AG09319 (cell line): ENCODE measurements at places on chromosomes 2 and 18.

DNA sequence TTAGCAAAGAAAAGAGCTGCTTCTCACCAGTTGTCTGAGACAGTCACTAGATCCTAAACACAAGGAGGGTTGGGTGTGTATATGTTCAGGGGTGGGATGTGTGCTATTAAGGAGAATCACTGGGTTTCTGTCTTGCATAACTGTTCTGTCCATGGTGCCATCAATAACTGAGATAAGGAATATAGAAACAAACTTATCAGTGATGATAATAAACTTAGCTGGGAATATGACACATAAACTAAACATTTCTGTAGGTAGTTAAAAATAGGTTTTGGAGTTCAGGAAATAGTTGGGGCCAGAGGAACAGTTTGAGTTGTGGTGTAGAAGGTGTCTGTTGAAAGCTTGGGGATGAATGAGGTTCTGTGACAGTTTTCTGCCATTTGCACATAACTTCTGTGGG is 17.4 kb downstream of the NAPG start:
- no peak for DNase-seq

DNA sequence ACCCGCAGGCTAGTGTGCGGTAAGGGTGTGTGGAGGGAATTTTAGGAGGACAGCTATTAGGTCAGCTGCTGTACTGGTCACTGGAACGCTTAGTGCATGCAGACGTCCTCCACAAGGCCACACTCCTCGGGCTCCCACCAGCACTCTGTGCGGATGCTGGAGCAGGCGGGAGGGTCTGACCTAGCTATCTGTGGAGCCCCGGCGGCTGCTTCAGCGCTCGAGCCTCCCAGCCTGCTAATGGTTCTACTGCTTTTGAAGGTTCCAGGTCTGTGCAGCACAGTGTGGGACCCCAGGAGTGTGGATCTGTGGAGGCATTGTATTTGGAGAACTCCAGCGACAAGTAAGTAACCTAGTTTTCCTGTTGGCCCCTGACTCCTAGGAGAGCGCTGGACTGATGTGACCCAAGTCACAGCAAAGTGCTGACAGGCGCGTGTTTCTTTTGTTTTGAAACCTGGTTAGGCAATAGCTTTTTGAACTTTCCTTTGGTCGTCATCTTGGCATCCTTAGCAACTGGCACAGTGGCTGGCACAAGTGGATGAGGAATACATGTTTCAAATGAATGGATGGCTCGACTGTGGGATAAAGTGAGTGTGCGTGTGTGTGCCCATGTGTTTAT is 113.5 kb downstream of the ZNF236 start:
- no peak for DNase-seq

GRCh38 chr2:105338020-105338385 is 663 bp downstream of the C2orf49 start:
- no peak for DNase-seq

DNA sequence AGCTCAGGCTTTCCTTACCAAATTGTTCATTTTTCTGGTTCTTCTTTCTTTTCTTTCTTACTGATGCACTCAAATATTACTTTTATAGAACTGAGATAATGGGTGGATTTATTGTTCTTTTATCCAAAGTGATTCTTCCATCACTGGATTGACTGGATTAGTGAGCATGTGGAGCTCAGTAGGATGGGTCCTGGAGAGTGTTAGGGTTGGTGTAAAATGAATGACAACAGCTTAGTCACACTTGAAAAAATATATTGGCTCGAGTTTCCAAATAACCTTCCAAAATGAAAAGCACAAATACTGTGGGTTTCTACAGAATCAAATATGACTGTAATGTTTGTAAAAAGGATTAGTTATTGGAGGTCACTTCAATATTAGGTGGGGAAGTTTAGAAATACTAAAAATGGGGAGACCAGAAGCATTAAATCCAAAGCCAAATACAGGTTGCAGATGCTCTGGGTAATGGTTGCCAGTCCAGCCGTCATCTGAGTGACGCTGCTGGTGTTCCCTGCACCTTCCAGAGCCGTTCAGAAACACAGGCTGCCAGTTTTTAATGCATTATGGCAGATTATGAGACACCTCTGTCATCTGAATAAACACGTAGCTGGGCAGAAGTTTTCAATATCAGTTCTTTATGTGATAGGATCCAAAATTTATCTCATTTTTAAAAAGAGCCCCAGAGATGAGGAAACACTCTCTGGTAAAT is 294.8 kb upstream of the NRP2 start:
- DNase-seq: no peak

GRCh38 chr2:152627351-152627957 is 89.8 kb downstream of the PRPF40A start:
- no peak for DNase-seq

DNA sequence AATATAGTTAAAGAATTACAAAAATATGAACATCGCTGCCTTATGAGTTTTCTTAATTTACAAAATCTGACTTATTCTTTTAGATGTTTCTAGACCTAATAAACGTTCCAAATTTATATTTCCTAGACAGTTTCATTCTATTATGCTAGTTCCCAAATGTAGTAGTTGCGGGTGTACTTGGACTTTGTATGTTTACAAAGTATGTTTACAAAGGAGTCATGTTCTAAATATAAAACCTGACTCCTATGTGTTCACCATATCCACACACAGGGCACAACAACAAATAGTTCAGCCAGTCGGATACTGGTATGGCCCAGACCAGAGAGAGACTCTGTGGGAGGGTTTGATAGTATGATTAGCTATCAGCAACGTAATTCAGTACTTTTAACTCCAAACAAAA is 230.7 kb downstream of the KCNH7 start:
- DNase-seq: no peak

GRCh38 chr2:9889812-9890261 is 46.6 kb downstream of the TAF1B start:
- no peak for DNase-seq

DNA sequence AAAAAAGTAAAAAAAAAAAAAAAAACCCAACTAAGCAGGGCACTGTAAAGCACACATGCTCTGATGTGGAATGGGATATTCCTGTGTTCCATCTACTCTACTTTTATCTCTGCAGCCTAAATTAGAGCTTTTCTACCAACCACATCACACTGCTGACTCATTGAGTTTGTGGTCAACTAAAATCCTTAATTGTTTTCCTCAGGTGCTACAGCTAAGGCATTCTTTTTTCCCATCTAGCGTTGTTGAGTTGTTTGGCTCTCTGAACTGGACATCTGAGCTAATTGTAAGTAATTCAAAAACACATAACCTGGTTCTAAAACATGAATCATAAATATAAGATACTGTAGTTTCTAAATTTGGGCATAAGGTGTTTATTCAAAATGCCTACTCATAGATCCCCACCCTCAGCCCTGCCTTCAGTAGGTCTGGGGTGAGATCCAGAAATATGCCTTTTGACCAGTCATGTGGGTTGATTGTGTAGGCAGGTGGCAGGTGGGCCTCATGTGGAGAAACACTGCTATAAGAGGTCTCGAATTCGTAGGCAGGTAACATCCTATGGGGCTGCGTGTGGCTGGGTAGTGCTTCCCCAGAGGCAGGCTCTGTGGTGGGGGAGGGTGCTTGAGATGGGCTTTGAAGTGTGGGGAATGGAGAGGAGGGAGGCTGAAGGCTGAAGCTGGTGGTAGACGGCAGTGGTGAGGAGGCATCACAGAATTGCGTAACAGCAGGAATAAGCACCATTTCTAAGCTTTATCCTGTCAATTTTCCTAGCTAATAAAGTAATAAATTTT is 27.2 kb downstream of the ANKRD29 start:
- DNase-seq: no peak

GRCh38 chr2:238843476-238843875 is 4.4 kb upstream of the TWIST2 start:
- no peak for DNase-seq

DNA sequence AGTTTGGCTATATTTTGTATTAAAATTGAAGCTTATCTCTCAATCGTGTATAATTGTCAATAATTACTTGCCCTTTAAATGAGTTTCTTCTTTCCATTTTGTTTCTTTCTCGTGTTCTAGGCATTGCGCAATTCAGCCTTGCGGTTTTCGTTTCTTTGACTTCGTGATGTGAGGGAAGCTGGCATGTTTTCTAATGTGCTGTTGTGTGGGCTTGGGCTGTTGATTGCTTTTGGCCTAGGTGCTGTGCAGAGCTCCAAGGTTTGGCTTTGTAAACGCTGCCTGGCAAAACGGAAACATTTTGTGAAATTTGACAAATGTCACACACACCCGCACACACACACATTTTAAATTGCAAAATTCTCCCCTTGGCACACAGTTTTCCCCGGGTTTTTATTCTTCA is 242.6 kb upstream of the TCF4 start:
- peak; percentile 16 for DNase-seq

GRCh38 chr2:175999283-175999819 is 2.7 kb downstream of the LNPK start:
- DNase-seq: no peak

- no peak for DNase-seq
Observed at GRCh38 chr18:62876111-62876510, 160.8 kb downstream of the PHLPP1 start.

GRCh38 chr2:170847716-170848115 is 31.0 kb downstream of the GAD1 start:
- no peak for DNase-seq

DNA sequence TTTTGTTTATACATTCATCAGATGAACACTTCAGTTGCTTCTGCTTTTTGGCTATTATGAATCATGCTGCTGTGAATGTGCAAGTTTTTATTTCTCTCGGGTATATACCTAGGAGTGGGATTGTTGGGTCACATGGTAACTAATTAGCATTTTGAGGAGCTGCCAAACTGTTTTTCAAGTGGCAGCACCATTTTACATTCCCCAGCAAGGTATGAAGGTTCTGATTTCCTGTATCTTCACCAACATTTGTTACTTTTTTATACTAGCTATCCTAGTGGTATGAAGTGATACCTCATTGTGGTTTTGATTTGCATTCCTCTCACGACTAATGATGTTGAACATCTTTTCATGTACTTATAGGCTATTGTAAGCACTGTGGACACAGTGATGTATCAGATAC is 53.9 kb downstream of the DYNC1I2 start:
- DNase-seq: no peak

GRCh38 chr2:8606226-8606625 is 75.6 kb upstream of the ID2 start:
- DNase-seq: no peak

DNA sequence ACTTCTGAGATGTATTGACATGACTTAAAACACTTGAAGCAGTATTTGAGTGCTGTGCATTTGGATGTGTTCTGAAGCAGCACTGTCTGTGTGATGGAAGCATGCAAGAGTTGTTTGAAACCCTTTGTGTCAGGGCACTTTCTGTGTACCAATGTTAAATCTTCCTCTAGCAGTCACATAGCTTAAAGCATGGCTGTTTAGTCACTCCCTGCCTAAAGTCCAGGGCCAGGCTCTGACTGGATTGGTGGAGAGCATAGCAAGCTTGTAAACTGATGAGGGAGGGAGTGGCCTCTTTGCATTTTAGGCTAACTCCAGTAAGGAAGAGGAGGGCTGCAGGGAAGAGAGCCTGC is 73.5 kb downstream of the MYO1B start:
- DNase-seq: no peak

DNA sequence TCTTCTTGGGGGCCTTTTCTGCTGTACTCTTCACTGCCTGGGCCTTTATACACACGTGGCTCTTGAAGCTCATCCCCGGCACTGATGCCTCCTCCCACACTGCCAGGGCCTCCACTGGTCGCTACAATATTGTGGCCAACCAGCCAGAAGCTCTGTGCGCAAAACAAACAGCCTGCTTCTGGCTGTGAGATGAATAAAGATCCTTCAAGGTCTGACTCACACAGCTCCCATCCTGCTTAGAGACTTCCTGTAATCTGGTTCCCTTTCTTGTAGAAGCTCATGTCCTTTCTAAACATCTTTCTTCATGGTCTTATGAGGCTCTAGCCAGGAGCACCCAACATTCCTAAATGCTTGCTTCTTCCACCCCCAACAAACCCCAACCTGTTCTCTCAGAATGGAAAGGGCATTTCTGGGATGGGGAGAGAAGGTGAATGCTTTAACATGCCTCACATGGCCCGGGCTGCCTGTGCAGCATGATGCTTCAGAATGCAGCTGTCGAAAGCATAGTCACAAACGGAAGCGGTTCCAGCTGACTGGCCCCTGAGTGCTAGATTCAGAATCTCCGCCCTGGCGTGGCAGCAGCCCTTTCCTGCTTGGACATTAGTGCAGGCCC is 24.6 kb downstream of the NRP2 start:
- DNase-seq: no peak

DNA sequence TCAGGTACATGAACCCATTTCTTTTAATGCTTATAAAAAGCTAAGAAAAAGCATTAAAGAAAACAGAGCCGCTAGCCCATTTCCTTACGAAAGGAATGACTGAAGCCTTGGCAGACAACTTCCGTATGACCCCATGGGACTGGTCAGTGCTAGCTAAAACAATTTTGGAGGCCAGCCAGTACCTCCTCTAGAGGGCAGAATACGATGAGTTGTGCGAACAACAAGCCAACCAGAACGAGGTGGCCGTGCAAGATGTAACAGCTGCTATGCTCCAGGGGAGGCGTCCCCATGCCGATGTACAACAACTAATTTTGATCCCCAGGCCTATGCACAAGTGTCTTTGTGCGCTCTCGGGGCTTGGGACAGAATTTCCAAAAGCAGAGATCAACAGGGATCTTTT is 16.7 kb downstream of the MAP3K2 start:
- DNase-seq: no peak

GRCh38 chr2:241393524-241394196 is 37.6 kb downstream of the FARP2 start:
- no peak for DNase-seq

GRCh38 chr2:188865681-188866080 is 108.5 kb upstream of the COL3A1 start:
- DNase-seq: no peak

GRCh38 chr18:3578621-3579020 is 128.6 kb downstream of the TGIF1 start:
- DNase-seq: no peak

GRCh38 chr2:15693926-15694588 is 102.4 kb downstream of the DDX1 start:
- DNase-seq: no peak

DNA sequence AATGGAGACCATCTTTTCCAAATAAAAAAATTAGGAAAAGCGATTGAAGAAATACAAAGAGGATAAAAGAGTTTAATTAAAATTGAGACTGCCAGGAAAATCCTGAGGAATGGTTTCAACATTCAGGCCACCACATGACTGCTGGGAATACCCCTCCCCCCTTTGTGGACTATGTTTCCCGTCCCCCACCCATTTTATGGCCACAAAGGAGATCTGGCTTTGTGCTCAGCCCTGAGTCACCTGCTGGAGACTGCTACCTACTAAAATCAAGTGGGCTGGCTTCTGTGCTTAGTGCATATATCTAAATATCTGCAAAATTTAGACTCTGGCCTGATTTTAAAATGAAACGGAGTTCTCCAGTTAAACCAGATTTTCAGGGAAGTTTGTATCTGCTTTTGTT is 10.1 kb downstream of the RND3 start:
- no peak for DNase-seq
